ENCODE measurements at places on chromosomes 4 and X.

DNA sequence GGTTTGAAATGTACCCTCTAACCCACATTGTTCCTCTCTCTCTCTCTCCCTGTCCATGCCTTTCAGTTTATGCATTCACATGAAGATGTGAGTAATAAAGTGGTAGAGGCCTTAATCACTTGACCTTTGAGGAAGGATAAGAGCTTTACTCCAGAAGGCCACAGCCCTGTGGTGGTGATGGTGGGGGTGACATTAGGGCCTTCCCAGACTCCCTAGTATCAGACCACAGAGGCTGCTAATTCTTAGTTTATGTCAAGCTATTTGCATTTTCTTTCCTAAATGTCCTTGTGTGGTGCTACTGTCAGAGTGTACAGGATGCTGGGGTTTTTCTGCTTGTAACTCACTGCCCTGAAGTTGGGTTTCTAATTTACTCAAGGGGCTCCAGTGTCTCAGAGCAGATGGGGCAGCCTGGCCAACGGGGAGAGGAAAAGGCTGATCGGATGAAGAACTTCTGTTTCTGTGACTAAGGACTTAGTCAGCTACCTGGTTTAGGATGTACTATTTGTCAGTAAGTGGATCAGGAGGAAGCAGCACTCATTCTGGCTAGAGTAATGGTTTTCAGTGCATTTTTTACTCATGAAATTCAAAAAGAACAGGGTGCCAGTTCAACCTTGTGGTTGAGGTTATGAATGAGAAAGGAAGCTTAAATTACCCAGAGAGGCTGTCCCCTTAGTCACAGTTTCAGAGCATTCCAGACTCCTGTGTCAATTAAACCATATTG, 509.6 kb upstream of the DIPK2B start:
- peak; percentile 25 for DNase-seq

GRCh38 chrX:97524997-97525396, 641.3 kb downstream of the RPA4 start:
- DNase-seq, result no peak

- DNase-seq, result no peak
Measured at GRCh38 chrX:109312757-109313156, 169.1 kb downstream of the GUCY2F start.

- DNase-seq, result no peak
Measured at GRCh38 chrX:46279214-46279924, 265.9 kb downstream of the ZNF674 start.

DNA sequence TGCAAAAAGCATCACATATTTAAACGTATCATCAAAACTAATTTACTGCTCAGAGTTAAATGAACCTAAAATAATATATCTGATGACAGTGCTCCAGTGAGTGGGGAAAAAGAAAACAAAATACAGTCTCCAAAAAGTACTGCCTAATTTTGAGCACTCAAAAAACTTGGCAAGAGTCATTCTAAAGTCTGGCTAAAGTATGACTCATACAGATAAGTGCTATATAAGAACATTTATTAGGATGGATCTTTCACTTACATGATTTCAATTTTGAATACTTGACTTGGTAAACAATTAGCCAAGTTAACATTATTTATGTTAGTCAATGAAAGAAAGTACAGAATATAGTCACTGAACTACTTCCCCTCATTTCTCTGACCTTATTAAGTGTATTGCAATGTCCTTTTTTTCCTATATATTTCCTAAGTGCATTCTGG, 27.2 kb downstream of the FBXO8 start:
- no peak for DNase-seq

GRCh38 chrX:45353456-45353855, 152.8 kb upstream of the DIPK2B start:
- DNase-seq, result no peak

DNA sequence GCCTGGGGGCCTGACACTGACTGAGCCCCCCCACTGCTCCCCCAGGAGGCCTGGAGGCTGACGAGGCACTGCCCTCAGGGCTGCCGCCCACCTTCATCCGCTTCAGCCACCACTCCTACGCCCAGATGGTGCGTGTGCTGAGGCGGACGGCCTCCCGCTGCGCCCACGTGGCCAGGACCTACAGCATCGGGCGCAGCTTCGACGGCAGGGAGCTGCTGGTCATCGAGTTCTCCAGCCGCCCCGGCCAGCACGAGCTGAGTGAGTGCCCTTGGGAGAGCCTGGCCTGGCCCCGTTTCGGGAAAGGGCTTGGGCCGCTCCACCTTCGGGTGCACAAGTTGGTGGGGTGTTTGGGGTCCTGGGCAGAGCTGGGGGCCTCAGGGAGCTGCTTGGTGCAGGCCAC, 11.4 kb downstream of the CPZ start:
- DNase-seq, result no peak
